ENCODE measurements at places on chromosomes 5 and 9.

DNA sequence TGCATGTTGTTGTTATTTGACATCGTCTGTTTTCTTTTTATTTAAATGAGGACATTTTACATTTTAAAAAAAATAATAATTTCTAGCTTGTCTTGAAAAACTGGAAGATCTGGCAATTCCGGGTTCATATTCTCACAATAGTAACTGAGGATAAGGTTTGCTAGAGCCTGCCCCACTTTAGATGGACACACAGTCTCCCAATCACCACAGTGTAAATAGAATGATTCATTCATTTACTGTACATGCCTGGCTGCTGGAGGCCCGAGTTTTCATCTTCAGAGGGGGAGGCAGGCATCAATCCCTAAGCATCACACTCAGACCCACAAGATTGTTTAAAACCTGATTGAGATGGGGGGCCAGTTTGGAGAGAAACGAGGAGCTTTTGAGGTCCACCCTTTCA lies 2039.7 kb upstream of the WWC1 start:
- DNase-seq: no peak

- DNase-seq: no peak
Measured at GRCh38 chr9:137244486-137245449, 3.7 kb downstream of the TUBB4B start.

DNA sequence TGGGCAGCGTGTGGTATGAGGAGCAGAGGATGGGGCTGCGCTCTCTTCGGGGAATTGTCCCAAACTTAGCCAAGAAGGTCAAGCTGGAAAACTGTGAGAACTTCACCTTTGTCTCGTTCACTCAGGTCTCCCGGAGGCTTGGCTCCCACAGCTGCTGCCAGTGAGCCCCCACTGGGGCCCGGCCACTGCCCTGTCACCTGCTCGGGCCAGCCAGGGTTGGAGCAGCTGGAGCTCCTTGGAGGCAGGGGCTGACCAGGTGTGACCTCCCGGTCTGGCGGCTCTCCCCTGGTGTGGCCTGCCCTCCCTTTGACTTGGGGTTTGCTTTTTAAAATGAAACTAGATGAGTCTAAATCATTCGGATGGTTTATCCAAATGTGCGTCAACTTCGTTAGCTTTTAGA lies 58.0 kb downstream of the INIP start:
- DNase-seq: no peak

DNA sequence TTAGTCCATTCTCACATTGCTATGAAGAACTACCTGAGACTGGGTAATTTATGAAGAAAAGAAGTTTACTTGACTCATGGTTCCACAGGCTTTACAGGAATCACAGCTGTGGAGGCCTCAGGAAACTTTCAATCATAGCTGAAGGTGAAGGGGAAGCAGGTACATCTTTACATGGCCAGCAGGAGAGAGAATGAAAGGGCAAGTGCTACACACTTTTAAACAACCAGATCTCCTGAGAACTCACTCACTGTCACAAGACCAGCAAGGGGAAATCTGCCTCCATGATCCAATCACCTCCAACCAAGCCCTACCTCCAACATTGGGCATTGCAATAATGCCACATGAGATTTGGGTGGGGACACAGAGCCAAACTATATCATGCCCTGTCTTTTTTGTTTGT lies 3.5 kb upstream of the LCN6 start:
- no peak for DNase-seq

DNA sequence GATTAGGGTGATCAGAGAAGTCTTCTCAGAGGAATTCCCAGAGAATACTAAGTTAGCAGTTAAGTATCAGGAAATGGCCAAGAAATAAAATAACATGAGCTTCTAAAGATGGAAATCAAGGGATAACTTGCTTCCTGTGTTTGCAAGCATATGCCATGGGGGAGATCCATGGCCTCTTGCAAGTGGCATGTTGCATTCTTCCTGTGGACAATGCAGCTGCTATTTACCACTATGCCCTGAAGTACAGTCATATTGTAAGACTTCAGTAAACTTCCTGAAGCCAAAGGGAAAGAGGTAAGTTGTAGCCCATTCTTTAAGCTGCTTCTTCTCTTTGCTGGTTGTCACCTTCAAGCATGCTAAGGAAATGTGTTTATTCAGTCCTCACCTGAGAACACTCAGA lies 154.7 kb upstream of the RUSC2 start:
- peak; percentile 6 for DNase-seq

- DNase-seq: no peak
Measured at GRCh38 chr9:3161912-3162311, 318.0 kb upstream of the PUM3 start.

DNA sequence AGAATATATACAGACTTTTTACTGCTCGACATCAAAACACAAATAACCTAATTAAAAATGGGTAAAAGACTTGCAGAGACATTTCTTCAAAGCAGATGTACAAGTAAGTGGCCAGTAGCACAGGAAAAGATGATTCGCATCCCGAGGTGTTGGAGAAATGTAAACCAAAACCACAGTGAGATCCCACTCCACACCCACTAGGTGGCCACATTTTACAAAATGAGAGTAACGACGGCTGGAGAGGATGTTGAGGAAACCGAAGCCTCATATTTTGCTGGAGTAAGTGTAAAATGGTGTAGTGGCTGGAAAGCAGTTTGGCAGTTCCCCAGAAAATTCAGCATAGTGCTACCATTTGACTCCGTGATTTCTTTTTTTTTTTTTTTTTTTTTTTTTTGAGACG lies 21.3 kb upstream of the GBGT1 start:
- DNase-seq: peak; percentile 67

- no peak for DNase-seq
Measured at GRCh38 chr9:82192211-82192610, 203.6 kb downstream of the SPATA31D1 start.

DNA sequence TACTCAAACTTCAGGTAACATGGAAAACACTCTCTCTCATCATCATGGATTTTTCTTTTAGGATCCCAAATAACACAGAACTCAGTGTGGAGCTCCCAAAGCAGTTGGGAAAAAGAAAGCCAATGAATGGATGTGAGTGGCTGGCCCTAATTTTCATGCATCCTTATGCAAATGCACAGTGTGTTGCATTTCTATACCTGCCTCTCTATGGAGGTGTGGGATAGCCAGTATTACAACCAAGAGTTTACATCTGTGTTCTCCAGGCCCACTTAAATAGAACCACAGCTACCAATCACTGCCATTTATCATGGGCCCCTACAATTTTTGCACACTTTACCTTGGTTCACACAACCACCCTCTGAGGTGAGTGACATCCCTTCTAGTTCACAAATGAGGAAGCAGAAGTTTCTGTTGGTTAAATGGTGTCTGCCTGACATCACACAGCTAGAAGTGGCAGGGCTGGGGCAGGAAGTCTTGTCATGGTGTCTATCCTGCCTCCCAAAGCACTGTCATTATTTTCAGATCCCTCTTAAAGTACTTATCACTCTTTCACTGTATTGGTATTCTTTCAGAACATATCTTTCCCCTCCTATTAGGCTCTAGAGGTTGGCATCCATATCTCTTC lies 17.3 kb downstream of the MAMDC2 start:
- no peak for DNase-seq

GRCh38 chr5:122996091-122996490 lies 40.4 kb downstream of the PPIC start:
- DNase-seq: no peak

GRCh38 chr9:12424243-12424642 lies 268.9 kb upstream of the TYRP1 start:
- no peak for DNase-seq

GRCh38 chr5:88401228-88401627 lies 132.6 kb upstream of the TMEM161B start:
- DNase-seq: no peak

DNA sequence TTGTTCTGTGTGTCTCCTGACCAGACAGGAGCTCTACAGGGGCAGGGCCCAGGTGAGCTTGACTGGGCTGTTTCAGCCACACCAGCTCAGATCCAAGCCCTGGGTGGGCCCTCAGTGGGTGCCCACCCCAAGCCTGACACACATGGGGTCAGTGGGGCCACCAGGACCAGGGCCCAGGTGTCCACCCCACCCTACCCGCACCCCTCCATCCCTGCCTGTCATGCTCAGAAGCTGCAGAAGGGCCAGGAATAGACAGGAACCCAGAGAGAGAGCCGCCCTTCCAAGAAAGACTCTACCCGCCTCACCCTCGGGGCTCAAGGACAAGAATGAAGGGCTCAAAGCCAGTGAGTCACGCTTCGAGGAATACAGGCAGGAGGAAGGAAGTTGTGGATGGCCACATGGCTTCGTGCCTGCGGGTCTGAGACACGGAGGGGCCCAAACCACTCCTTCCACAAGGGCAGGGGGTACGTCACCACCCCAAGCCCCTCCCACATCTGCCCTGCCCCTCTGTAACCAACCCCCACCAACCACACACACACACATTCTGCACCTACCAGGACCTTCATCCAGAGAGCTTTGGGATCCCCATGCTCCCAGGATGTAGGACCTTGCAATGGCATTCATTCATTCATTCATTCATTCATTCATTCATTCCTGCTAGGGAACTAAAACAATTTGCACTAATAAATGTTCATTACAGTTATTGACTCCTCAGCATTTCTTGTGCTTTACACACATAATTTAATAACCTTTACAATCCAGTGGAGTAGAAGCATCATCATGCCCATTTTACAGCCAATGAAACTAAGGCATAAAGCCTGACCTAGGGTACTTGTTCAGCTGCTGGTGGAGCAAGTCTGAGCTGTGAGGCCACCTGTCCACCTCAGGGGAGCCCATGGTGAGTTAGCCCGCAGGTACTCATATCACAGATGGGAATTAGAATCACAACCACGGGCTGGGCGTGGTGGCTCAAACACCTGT lies 55.9 kb upstream of the STXBP1 start:
- DNase-seq: peak; percentile 94

GRCh38 chr5:3778000-3778550 lies 182.4 kb downstream of the IRX1 start:
- no peak for DNase-seq

- DNase-seq: peak; percentile 15
Measured at GRCh38 chr9:102631559-102631958, 363.6 kb upstream of the CYLC2 start.

GRCh38 chr5:4860631-4861030 lies 279.5 kb upstream of the ADAMTS16 start:
- DNase-seq: no peak

DNA sequence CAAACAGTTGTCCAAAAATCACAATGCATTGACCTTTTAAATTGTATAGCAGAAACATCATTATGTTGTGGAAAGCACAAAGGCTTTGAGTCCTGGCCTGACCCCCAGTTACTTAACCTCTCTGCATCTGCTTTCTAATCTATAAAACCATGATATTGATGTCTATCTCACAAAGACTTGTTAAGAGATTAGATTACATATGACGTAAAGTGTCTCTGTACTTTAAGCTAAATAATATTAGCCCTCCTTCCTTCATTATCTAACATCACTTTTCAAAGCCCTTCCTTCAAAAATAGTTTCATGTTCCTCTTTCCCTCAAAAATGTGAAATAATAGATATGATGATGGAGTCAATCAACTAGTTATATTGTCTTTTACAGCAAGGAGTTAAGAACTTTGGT lies 3.4 kb downstream of the ADAMTS6 start:
- DNase-seq: no peak

DNA sequence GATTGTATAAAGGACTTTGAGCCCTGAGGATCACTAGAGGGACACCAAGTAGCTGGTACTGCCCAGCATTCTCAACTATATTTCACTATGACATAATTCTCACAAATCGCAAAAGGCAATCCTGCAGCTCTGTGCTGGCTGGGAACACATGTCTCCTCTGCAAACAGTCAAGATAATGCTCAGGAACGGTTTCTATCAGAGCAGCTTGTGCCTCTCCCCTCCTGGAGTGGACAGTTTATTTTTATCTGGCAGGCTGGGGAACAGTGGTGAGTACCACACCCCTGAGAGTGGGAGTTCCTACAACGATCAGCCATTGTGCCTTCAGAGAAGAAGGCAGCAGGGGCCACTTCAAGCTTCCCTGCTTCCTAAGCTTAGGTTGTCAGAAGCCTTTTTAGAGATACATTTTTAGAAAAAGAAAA lies 65.8 kb downstream of the ERAP1 start:
- no peak for DNase-seq

Data from renal cortical epithelial cell (primary cell).